ENCODE measurements at places on chromosomes 2 and 18.

- no peak for DNase-seq
Observed at GRCh38 chr18:27185025-27185763, at the start of gene CHST9. CHST9 (minus strand) TSS chr18:27185308; CDS start chr18:27142809, 42,499 bp downstream.

GRCh38 chr2:162330881-162331280 is 12.4 kb upstream of the IFIH1 start:
- no peak for DNase-seq

GRCh38 chr2:168514692-168515091 is 58.6 kb downstream of the CERS6 start:
- DNase-seq, result no peak

DNA sequence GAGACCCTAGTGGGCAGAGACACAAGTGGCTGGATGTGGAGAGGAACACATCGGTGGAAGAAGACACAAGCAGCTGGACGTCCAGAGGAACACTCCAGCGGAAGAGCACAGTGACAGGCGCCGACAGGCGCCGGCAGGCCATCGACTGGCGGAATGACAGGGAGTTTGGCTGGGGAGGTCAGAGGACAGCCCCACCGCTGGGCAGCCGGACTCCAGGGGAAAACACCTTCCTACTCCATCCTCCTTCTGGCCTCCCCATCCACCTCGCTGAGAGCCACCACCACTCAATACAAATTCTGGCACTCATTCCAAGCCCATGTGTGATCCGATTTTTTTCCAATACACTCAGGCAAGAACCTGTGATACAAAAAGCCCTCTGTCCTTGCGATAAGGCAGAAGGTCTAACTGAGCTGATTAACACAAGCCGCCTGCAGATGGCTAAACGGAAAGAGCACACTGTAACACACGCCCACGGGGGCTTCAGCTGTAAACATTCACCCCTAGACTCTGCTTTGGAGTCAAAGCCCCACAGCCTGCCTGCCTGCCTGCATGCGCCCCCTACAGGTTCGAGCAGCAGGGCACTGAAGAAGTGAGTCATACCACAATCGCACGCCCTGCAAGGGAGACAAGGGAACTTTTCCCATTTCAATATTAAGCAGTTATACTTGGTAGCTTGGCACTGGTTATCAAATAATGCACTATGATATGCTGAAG is 50.2 kb upstream of the LRP1B start:
- no peak for DNase-seq

DNA sequence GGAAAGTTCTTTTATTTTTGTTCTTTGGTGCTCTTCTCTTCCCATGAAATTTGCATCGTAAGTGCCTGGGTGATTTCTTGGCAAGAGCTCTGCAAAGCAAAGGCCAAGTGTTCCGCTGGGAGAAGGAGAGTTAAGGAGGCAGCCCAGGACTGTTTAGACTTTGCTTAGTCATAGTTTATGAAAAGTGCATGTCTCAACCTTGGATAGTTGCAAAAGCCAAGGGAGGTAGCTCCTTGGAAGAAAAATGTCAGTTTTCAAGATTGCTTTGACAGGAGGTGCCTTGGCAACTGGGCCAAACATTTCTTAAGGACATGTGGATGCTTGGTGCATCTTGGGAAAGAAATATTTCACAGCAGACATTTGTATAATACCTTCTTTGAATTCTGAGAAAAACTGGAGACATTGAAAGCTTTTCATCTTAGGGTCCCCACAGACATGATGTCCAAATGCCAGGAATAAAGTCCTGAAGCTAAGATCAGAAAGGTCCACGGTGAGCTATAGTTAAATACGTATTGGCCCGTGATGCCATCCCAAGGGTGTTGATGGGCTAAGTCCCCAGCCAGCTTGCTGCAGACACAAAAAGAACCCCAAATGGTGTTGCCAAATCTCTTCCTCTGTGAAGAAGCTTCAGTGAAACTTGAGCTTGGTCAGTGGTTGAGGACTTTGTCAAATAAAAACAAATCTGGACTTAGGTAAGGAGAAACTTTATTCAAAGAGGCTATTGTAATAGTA is 96.3 kb upstream of the THUMPD2 start:
- DNase-seq, result no peak

DNA sequence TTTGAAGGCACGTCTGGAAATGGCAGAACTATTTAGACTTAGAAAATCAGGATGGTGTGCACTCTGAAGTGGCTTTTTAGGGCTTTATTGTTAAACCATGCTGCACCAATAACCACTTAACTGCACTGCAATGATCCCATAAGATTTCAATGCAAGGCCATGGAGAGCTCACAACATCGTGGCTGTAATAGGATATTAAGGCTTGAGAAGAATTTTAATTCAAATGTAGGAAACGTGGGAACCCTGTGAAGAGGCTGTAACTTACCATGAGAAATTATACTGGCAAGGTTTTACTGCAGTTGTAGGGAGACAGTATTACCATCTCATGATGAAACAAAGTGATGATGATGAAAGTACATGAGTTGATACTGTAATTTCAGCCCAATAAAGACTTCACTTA is 242.5 kb downstream of the AFF3 start:
- no peak for DNase-seq

GRCh38 chr18:60599995-60600394 is 227.4 kb upstream of the MC4R start:
- no peak for DNase-seq

- DNase-seq, result no peak
Observed at GRCh38 chr2:224220586-224221255, 181.2 kb downstream of the FAM124B start.
